ENCODE measurements at places on chromosomes 11 and 22. TPM values are rescaled to one million over a fixed set of nuclear protein-coding genes. Genes with fewer than 3 reads are reported as not detected.

DNA sequence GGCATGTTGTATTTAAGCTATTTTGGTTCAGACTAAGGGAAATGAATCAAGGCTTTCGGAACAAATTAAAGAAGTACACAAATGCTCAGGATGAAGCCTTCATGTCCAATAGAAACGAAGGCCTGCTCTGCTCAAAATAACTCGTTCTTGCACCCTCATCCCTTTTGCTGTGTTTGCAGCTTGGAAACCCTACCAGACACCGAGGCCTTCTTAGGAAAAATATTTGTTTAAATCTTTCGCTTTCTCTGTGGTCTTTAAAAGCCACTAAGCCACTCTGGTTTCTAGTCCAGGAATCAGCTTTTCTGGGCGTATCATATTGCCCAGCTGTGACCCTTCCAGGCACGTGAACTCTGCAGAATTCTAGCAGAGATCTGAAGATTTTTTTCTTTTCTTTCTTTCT, 60.9 kb upstream of the HSPA8 start:
- no peak for DNase-seq

- DNase-seq, result no peak
These were observed 573.6 kb downstream of the JRKL start for GRCh38 chr11:96963375-96963774.

GRCh38 chr22:32486656-32487390, 12.2 kb downstream of the FBXO7 start:
- no peak for DNase-seq

The CCDC73 gene
- total RNA-seq, result under 0.01 TPM

DNA sequence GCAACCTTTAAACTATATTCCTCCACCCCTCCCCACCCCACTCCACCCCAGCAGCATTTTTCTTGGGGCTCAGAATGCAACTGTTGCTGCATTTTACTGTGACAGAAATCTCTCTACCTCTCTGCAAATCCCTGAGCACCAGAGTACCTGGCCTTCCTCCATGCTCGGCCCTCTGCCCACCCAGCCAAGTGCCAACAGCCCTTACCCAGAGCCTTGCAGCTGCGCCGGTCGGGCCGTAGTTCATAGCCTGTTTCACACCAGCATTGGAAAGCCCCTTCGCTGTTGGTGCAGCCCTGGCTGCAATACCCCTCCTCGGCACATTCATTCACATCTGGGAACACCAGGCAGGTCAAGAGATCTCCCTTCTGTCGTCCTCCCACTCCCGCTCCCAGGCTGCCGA, 23.4 kb downstream of the LRP4 start:
- DNase-seq, result no peak

DNA sequence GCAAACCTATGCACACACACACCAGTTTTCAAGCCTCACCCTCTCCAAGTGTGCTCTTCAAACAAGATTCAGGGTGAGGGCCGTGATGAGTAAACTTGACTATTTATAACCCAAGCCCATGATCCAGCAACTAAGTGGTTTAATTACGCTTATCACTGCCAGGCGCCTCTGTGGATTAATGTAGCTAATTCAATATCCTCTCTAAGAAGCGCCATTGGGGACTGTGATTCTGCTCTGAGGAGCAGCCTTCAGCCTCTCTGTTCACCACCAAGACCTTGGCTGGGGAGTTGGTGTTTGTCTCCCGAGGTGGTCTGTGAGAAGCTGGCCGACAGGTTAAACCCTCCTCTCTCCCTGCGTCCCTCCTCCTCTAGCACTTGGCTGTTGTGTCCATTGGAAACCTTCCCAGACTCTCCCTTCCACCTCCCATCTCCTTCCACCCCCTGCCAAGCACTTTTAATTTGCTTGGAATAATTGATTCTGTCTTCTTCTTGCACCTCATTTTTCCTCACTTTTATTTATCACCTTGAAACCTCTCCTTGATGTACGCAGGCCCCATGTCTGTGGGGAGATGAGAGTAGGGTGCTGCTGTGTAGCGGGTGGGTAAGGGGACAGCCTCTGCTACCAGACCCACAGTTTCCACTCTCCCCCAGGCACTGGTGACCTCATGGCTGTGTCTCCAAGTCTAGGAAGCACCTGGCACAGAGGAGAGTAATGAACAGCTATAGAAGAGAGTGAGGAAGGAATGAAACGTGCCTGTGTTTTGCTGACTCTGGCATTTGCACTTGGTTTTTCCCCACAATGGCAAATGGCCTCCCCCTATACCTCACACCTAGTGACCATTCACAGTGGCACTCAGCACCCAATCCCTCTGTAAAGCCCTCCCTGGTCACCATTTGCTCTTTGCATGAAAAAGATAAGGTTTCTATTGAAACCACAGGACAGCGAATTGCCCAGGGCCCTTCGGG, 236.6 kb downstream of the GRIK4 start:
- no peak for DNase-seq

The GAS2 gene
- 18.9 TPM for total RNA-seq

The RAB3IL1 gene
- 11.1 TPM for total RNA-seq

DNA sequence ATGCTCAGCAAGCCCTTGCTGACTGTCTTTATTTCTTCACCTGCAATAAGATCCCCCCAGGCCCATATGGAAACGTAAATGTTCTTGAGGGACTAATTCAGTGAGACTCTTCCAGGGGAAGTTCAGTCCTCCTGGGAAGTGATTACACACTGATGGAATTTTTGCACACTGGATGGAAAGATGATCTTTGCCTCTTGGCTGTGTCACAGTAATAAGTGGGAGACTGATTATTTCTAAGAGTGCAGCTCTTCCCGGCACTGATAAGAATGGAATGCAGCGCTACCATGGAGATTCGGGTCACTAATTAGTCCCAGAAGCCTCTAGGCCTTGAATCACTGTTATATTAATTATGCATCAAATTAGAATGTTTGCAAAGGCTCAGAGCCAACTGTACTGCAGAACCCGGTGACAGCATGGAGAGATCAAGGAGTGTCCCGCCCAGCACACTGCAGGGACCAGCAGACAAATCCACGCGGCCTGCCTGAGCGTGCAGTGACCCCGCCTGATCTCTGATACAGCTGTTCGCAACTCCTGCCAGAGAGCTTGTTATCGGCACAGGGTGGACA, 178.3 kb downstream of the SNX19 start:
- DNase-seq, result peak; percentile 70

DNA sequence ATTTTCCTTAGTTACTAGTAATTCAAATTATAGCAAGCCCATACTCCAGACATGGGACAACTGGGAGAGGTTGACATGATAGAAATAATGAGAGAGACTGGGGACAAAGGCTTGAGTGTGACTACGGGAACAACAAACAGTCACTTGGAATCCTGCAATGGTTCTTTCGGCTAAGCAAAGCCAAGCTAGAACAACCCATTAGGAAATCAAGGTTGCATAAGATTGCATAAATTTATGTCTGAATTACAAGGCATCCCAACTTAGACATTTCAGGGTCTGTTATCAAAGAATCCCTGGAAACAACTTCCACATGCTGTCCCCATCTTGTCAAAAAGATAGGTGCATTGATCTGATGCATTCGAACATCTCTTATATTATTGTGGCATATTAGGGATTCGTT, 10.2 kb upstream of the NRGN start:
- DNase-seq, result no peak
